T-cell (primary cell): ENCODE measurements at places on chromosomes 5 and 9. TPM values are rescaled to one million over a fixed set of nuclear protein-coding genes. Genes with fewer than 3 reads are reported as not detected.

DNA sequence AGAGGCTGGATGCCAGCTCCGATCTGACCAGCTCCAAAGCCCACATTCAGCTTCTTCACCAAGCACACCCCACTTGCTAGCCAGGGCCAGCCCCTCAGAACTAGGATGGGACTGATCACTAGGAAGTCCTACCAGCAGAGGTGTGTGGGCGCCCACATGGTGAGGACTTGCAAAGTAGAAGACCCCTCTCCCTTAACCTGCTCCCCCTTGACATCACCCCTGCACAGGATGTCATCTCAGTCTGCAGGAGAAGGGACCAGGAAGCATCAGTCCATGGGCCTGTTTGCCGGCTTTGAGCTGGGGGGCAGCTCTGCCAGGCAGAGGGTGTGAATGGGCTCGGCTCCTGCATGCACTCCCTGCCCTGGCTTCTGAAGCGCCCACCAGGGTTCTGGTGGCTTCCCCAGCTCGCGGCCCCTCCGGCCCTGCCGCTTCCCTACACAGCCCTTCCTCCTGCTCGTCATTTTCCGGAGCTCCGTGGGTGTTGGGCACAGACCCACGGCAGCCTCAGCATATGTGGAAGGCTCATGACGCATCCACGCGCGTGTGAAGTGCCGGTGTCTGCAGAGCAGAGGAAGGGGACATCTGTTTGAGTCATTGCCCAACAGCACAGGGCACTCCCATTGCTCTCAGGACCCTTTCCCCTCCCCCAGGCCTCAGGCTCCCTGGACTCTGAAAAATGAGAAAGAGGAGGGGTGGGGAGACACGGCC is 3.7 kb upstream of the FAM78A start:
- DNase-seq: no peak

- no peak for DNase-seq
These were observed 289.6 kb downstream of the GLIS3 start for GRCh38 chr9:4010309-4010708.

SEMA4D gene
- 561 TPM for total RNA-seq

PCDHGA1 gene
- not detected for total RNA-seq

EGFL7 gene
- 0.75 TPM for total RNA-seq

ANKRD31 gene
- 1.3 TPM for total RNA-seq

FAT2 gene
- total RNA-seq: not detected

DNA sequence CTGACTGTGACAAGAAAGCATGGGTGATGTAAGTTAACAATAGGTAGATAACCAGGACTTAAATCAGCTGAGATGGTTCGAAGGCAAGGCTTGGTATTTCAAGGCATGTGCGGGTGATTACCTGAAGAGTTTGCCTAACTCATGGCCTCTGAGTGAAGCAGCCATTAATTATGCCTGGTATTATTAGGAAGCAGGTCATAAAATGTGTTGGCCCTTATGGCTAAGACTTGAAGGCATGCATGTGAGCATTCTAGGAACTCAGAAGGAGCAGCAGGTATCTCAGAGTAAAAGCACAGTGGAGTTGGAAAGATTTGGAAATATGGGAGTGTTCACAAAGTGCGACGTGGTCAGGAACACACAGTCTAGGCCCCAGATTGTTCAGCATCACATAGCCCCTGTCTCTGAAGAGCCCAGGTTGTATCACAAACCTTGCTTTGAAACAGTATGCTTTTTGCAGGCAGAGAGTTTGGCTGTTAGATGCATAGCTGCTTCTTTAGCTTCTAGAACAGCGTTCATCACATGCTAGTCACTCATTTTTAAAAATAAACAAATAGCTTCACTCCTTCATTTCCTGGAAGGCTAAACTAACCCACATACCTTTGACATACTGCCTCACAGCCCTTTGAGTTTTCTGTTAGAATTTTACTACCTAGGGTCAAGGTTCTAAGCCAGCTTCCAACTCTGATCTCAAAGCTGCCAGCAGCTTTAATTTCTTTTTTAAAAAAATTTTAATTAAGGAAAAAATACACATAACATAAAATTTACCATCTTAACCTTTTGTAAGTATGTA is 2.1 kb downstream of the HEXB start:
- DNase-seq: no peak

- no peak for DNase-seq
These were observed 204.8 kb downstream of the C9orf50 start for GRCh38 chr9:129415942-129416651.

DNA sequence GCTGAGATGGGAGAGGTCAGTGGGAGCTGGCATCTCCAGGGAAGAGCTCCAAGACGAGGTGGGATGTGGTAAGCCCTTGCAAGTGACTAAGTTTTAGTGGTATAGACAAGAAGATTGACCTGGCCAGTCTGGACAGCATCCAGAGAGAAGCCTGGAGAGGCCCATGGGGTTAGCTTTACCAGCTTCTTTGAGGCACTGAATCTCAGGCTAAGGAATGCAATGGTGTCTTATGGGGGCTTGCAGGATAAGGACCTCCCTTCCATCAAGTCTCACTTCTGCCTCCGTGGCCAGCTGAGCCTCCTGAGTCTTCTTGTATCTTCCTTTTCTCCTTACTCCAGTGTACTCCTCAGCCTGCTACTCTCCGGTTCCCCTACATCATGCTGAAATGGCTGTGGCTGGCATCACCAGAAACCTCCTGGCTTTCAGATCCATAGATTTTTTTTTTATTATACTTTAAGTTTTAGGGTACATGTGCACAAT is 56.5 kb upstream of the JADE2 start:
- DNase-seq: no peak

PCDHB16 gene
- total RNA-seq: not detected

- DNase-seq: no peak
These were observed 10.5 kb upstream of the ERCC6L2 start for GRCh38 chr9:95864852-95865580.

GRCh38 chr9:78296201-78296892 is 578 bp upstream of the PSAT1 start:
- DNase-seq: no peak

SLC28A3 gene
- not detected for total RNA-seq

PITX1 gene
- 0.38 TPM for total RNA-seq

- DNase-seq: peak; percentile 16
These were observed 1.3 kb upstream of the IQGAP2 start for GRCh38 chr5:76401801-76402250.

PCDH12 gene
- not detected for total RNA-seq

PCDHAC1 gene
- not detected for total RNA-seq

- no peak for DNase-seq
These were observed 89.7 kb downstream of the MLLT3 start for GRCh38 chr9:20532584-20532983.

ZFP37 gene
- 2.8 TPM for total RNA-seq

GRCh38 chr9:79014929-79015699 is 556.7 kb upstream of the TLE4 start:
- no peak for DNase-seq

SLC24A2 gene
- not detected for total RNA-seq

GRCh38 chr9:92718086-92719001 is 46.3 kb downstream of the BICD2 start:
- DNase-seq: no peak

DNA sequence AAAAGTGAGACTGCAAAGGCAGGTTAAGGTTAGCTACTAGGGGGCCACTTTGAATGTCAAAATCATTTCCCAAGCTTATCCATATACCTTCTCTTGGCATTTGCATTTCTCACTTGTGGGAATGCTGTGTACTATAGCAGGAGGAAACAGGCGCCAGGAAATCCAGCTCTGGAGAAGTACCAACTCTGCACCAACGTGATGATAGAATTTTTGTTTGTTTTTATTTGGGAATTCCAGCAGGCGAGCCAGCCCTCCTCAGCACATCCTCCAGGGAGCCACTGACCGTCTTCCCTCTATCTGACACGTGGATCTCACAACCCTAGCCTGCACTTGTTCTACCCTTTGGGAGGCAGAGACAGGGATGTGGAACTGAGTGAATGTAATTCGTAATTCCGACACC is 318.0 kb downstream of the ACTL7B start:
- DNase-seq: no peak

MYOZ3 gene
- total RNA-seq: not detected

DNA sequence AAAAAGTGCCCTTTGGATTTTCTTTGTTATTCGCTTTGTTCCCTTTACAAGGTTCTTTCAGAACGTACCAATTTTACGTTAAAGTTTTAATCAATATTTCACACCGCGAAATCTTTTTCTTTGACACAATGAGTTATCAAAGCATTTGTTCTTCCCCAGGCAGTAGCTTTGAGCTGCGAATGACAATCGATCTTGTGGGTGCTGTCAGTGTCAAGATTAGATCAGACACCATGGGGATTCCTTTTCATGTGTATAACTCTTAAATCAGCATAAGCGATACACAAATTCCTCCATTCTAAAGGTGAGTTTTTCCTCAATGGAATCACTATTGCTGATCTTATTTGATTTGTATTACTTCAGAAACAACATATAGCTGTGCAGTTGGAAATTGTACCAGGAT is 145.5 kb downstream of the ST8SIA4 start:
- DNase-seq: no peak

DNA sequence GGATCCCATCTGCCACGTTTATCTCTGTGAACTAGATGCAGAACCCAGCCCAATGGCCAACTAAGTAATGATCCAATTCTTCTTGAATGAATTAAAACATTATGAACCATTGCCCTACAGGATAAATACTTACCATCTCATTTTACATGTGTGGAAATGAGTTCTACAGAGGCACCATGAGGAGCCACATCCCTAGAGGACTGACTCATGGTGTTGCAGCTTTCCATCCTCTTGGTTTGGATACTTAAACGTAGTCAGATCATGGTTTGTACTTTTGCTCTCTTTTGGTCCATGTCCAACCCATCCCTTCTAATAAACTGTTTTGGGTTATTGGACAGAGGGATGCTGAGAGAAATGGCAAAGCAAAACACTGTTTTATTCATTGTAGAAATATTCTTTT is 484.8 kb downstream of the EBF1 start:
- no peak for DNase-seq

DNA sequence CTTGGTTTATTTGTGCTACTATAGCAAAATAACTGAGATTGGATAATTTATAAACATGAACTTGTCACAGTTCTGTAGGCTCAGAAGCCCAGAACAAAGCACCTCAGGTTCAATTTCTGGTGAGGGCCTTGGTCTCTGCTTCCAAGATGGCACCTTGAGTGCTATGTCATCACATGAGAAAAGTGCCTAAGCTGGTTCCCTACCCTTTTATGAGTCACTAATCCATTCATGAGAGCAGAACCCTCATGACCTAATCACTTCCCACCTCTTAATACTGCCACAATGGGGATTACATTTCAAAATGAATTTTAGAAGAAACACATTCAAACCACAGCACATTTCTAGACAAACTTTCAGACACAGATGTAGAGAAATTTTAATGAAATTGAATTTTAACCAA is 98.2 kb upstream of the PRSS3 start:
- DNase-seq: no peak

DNA sequence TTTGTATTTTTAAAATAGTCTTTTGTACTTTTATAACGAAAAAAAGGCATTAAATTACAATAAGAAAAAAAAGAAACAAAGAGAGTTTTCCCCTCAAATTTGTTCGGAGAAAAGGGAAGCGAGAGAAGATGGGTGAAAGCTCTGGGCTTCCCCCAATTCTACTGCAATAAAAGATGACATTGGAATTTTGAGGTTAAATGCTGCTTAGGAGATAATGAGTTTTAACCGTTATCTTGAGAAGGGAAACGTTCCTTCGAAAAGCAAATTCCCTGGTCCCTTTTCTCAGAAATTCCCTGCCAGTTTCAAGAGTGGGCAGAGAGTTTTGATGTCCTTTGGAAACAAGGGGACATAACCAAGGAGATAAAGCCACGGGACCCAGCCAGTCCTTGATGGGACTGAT is 18.4 kb upstream of the ERGIC1 start:
- DNase-seq: no peak
